Stimulated activated CD8-positive, alpha-beta memory T cell treated with anti-CD3 and anti-CD28 coated beads, Interleukin-4, amount 100 ng/mL, for 1 hour (primary cell): ENCODE measurements at places on chromosomes 7 and 10.

GRCh38 chr7:108246227-108246837 is 116.2 kb upstream of the LAMB4 start:
- DNase-seq, result no peak

- DNase-seq, result no peak
Observed at GRCh38 chr7:132112657-132113056, 463.6 kb downstream of the PLXNA4 start.

GRCh38 chr7:145289384-145289783 is 453.5 kb upstream of the TPK1 start:
- DNase-seq, result no peak

DNA sequence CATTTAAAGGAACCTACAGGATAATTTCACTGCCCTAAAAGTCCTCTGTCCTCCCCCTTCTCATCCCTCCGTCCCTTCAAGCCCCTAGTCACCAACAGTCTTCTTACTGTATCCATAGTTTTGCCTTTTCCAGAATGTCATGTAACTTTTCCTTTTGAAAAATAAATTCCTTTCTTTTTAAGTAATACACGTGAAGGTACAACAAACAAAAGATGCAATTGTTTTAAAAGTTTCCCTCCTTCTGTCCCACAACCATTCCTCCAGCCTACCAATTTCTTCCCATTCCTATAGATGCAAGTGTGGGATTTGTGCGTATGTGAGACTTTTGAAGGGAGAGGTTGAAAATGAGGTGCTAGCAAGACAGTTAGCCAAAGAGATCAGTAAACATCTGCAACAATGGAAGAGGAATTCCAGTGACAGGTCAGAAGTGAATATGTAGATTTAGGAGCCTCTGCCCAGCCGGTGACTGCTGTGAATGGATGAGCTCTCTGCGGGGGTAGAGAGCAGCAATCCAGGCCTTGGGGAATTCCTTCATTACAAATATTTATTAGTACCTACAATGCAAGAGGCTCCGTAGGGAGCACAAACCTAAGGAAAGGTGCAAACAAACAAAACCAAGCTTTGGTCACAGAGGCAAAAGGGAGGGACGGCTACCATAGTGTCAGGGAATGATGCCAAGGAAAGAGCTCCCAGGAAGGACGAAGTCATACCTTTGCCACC is 243.6 kb downstream of the SKIDA1 start:
- DNase-seq, result no peak

GRCh38 chr10:93710333-93710909 is 8.0 kb upstream of the FRA10AC1 start:
- no peak for DNase-seq

DNA sequence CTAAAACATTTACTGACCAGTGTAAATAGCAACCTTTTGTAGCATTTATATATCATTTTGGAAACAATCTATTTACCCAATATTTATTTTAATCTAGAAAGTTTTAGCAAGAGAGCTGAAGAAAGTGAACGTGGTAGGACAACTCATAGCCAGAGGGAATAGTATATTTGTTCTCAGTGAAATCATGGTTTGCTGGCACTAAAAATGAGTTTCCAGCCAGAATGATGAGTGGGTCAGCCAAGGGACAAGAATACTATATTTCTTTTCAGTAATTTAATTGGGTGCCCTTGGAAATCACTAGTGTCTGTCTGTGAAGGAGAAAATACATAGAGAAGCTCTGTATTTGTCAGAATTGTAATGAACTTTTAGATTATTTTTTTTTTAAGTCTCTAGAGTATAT is 74.9 kb downstream of the MINPP1 start:
- no peak for DNase-seq

DNA sequence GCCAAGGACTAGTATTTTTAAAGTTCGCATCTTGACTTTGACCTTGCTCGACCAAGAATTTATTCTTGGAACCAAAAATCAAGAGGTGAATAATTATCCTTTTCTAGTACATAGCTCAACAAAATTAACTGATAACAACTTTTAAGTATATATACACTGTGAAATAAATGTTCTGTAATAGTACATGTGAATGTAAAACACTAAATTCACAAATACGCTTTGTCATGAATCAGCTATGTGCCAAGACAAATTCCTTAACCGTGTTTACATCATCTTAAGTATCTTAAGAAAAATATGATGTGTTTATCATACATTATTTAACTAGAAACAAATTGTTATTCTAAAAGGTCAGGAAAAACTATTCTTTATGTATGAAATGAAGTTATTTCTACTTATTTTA is 83.3 kb downstream of the CUL2 start:
- DNase-seq, result no peak

GRCh38 chr7:146826329-146826728 is 709.7 kb downstream of the CNTNAP2 start:
- DNase-seq, result no peak
